ENCODE measurements at places on chromosomes 12 and 14. TPM values are rescaled to one million over a fixed set of nuclear protein-coding genes. Genes with fewer than 3 reads are reported as not detected.

Gene KRT77
- not detected for total RNA-seq

Gene GALNT16
- total RNA-seq: 0.14 TPM

Gene RPS26
- total RNA-seq: 64.0 TPM

GRCh38 chr12:47316609-47317049 lies 236.9 kb upstream of the AMIGO2 start:
- no peak for DNase-seq

GRCh38 chr12:90100579-90100978 lies 391.9 kb upstream of the ATP2B1 start:
- DNase-seq: no peak

GRCh38 chr12:28710882-28711281 lies 438.2 kb upstream of the FAR2 start:
- no peak for DNase-seq

- DNase-seq: no peak
Measured at GRCh38 chr12:79635676-79636075, 55.1 kb downstream of the PAWR start.

DNA sequence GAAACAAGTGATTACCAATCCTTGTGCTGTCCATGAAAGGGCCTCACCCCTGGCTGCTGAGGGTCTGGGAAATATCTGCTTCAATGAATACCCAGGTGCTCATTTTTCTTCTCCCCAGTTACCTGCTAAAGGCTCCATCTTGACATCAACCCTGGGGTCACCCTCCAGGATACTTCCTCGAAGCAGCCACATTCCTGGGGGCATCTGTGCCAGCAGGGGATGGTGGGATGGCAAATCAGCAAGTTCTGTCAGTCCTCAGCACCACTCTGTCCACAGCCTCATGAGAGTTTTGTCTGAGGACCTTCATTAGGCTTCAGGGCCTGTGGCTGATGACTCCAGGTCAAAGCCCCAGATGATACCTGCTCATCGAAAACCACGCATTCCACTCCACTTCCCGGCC lies 124.8 kb downstream of the ZFP36L1 start:
- no peak for DNase-seq

DNA sequence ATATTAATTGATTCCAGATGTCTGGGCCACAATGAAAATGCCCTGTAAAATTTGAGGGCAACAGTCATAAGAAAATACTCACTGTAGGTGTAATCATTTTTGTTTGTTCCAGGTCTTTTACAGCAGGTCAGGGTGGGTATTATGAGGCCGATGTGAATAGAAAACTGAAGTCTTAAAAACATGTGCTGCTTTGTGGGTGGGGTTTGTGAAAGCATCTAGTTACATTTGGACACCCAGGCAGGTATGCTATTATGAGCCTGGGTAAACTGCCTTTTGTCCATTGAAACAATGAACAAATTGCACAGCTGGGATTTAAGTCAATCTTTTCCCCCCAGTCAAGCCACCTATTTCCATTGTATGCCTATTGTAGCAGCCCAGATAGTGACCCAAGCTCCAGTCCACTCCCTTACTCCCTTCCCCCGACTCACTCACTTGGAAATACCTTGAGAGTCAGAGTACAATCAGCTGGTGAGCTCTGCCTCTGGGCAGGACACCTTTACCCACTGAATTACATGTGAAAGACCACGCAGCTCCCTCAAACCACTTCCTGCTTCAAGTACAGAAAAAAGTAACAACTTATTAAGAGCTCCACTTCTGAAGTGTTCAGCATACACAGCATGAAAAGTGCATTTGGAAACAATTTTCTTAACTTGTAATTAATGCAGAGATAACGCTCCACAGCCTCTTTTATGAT lies 1.8 kb downstream of the IGF1 start:
- peak; percentile 63 for DNase-seq
